ENCODE measurements at places on chromosomes 4 and X. TPM values are rescaled to one million over a fixed set of nuclear protein-coding genes. Genes with fewer than 3 reads are reported as not detected.

ARX gene
- total RNA-seq, result 0.49 TPM

PPP3CA gene
- 32.0 TPM for total RNA-seq

UTP14A gene
- total RNA-seq, result 60.2 TPM

UGT2B17 gene
- total RNA-seq, result not detected

PLP1 gene
- total RNA-seq, result not detected

YIPF6 gene
- total RNA-seq, result 28.8 TPM

ENPEP gene
- total RNA-seq, result 0.14 TPM

Measured in A549 treated with ZK216348 at 1 μM for 4 hours (cell line).